ENCODE measurements at places on chromosomes 2 and 18. TPM values are rescaled to one million over a fixed set of nuclear protein-coding genes. Genes with fewer than 3 reads are reported as not detected.

Gene GPBAR1
- total RNA-seq = 0.35 TPM

Gene UPP2
- total RNA-seq = not detected

Gene ARHGAP15
- total RNA-seq = not detected

Gene TGFA
- total RNA-seq = 0.93 TPM

Gene ASPRV1
- 0.64 TPM for total RNA-seq

Gene KRCC1
- total RNA-seq = 16.4 TPM

Gene ANKRD53
- 0.34 TPM for total RNA-seq

Gene SCG2
- 0.29 TPM for total RNA-seq

Gene CAPN14
- total RNA-seq = 0.15 TPM

Gene COLEC11
- total RNA-seq = 0.29 TPM

Gene LYG2
- total RNA-seq = not detected

Gene CCDC138
- 2.9 TPM for total RNA-seq

Gene TUBB8B
- total RNA-seq = not detected

Gene REEP1
- 0.06 TPM for total RNA-seq

Gene FAP
- 50.0 TPM for total RNA-seq

Gene ROCK1
- 41.9 TPM for total RNA-seq

Gene PLB1
- 1.6 TPM for total RNA-seq

Gene QPCT
- total RNA-seq = 28.8 TPM

Gene POTEE
- not detected for total RNA-seq

Gene TP53I3
- 133 TPM for total RNA-seq

Gene NR4A2
- total RNA-seq = 0.58 TPM

Gene DSG4
- not detected for total RNA-seq
